ENCODE measurements at places on chromosomes 5 and 9.

DNA sequence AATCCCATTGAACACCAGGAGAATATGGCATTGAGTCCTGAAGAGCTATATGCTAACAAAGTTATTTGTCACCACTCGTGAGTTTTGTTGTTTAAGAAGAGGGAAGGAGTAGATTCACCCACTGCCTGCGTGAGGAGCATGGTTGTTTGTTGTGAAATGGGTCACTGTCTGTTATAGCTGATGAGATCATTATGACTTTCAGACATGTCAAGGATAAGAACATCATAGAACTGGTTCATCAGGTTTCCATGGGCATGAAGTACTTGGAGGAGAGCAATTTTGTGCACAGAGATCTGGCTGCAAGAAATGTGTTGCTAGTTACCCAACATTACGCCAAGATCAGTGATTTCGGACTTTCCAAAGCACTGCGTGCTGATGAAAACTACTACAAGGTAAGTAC, 76.9 kb downstream of the SYK start:
- DNase-seq = no peak

GRCh38 chr5:159620853-159621540, 290.7 kb upstream of the IL12B start:
- no peak for DNase-seq

GRCh38 chr9:98851730-98852459, 44.4 kb downstream of the GALNT12 start:
- no peak for DNase-seq

DNA sequence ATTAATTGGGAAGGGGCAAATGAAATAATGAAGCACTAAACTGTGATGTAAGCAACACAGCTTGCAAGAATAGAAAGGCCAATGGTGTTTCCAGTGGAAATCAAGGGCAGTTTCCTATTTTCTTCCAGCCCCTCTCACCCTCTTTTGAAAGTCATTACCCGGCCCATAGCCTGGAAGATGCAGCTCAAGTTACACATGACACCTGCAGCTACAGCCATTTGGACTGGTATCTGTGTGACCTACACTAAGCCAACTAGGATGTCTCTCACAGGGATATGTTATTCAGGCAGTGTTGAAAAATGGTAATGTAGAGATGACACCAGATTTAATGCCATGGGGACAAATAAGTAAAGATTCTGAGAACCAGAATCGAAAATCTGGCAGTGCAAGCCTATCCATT, 439.4 kb upstream of the ZNF462 start:
- no peak for DNase-seq

DNA sequence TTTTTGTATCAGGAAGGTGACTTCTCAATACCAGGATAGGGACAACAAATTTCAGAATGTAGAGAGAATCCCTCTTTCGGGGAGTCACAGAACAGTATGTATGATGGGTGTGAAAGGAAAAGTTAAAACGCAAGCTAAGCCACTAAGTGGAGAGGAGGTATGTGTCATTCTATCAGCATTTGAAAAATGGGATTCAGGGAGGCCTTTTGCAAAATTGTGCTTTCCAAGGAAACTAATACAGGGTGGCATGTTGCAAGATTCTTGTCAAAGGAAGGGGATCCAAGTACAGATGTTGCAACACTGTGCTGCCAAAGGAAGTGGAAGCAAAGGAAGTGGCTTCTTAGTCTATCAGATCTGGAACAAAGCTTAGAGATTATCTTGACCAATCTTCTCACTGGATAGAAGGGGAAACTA, 12.6 kb upstream of the TNIP1 start:
- DNase-seq = no peak

DNA sequence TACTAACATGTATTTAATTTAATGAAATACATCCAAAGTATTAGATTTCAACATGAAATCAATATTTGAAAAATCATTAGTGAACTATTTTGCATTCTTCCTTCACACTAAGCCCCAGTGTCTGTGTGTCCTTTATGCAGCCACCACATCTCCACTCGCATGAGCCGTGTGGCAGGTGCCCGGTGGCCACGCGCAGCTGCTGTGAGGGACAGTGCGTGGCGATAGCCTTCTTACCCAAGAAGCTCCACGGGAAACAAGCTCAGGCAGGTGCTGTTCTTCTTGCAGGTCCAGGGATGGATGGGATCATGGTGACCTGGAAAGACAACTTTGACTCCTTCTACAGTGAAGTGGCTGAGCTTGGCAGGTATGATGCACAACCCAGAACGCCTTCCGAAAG, 79.3 kb upstream of the OTULINL start:
- no peak for DNase-seq
